ENCODE measurements at places on chromosomes 12 and 14.

DNA sequence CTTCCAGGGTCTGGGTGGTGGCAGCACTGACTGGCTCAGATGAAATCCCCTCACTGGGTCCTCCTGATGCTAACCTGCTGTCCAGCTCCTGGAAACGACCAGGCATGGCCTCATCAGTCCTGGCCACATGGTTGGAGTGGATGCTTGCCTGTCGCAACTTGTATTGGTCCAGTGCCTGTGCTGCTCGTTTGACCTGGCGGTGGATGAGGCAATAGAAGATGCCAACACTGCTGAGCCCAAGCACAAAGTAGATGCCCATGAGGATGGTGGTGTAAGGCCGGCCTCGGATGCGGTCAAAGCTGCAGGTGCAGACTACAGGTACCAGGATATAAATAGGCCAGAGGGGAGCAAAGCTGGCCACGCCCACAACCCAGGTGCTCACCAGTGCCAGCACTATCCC, 1.2 kb downstream of the GPR84 start:
- DNase-seq, result no peak

DNA sequence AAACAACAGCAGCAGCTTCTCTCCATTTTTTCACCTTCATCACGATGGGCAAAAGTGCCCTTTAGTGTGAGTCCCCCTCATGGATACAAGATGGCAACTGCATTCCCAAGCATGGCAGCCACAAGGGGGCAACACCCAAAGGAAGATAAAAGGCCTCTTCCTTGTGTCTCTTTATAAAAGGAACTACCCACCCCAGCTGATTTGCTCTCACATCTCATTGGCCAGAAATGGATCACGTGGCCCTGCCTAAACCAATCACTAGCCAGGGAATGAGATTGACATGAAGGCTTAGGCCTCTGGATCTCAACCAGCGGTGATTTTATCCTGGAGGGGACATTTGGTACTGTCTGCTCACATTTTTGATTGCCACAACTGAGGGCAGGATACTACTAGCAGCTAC, 21.9 kb upstream of the IFT81 start:
- DNase-seq, result no peak

- peak; percentile 75 for DNase-seq
Observed at GRCh38 chr12:68240975-68241374, 12.4 kb downstream of the IL22 start.

DNA sequence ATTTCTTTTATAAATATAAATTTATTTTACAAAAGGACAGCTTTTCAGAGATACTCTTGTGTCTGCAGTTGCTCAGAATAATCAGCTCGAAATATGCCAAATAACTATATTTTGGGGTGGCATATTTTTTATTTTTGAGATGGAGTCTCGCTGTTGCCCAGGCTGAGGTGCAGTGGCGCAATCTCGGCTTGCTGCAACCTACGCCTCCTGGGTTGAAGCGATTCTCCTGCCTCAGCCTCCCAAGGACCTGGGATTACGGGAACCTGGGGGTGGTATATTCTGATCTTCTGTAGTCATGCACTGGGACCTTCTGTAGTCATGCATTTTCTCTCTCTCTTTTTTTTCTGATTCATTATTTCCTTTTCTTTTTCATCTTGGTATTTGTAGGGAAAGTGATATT, 135.0 kb upstream of the AMIGO2 start:
- DNase-seq, result no peak

GRCh38 chr12:123868791-123869190, 103.8 kb downstream of the CCDC92 start:
- DNase-seq, result no peak

- no peak for DNase-seq
Observed at GRCh38 chr14:56524971-56525677, 54.5 kb upstream of the TMEM260 start.

Measured in stimulated activated effector memory CD8-positive, alpha-beta T cell treated with anti-CD3 and anti-CD28 coated beads, Interleukin-12 subunit alpha, Interleukin-12 subunit beta, amount 100 ng/mL, for 72 hours (primary cell).